ENCODE measurements at places on chromosomes 5 and 9.

GRCh38 chr5:2200261-2200950 lies 317.7 kb upstream of the IRX4 start:
- DNase-seq, result no peak

GRCh38 chr9:33108472-33108871 lies 32.0 kb upstream of the SMU1 start:
- DNase-seq, result no peak

- DNase-seq, result no peak
Observed at GRCh38 chr5:36422952-36423351, 121.2 kb upstream of the RANBP3L start.

DNA sequence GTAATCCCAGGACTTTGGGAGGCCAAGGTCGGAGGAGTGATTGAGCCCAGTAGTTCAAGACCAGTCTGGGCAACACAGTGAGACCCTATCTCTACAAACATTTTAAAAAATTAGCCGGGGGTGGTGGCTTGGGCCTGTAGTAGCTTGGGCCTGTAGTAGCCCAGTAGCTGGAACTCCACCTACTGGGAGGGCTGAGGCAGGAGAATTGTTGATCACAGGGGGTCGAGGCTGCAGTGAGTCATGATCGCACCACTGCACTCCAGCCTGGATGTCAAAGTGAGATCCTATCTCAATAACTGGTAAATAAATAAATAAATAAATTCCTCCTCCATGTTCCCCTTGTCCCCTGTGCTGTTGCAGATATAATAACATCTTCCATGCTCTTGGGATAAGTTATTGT lies 14.3 kb downstream of the VCAN start:
- no peak for DNase-seq

- DNase-seq, result no peak
Observed at GRCh38 chr5:136212252-136212721, 19.3 kb upstream of the SMIM32 start.

- peak; percentile 21 for DNase-seq
Observed at GRCh38 chr5:179679014-179679674, 1.7 kb downstream of the CBY3 start.

DNA sequence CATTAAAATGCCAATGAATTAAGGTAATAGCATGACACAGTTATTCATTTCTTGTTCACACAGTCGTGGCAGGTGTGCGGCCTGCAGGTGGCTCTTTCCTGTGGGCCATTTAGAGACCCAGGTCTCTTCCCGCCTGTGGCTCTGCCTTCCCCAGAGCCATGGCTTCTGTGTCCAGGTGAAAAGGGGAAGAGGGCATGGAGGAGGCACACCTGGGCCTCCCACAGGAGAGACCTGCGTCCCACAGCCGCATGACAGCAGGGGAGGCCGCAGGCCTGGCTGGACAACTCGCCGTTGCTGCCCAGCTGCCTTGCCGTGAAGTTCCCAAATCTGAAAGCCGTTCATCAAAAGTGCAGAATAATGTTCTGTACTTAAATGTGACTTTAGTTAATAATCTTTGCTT lies 14.4 kb upstream of the PLEKHG4B start:
- no peak for DNase-seq

DNA sequence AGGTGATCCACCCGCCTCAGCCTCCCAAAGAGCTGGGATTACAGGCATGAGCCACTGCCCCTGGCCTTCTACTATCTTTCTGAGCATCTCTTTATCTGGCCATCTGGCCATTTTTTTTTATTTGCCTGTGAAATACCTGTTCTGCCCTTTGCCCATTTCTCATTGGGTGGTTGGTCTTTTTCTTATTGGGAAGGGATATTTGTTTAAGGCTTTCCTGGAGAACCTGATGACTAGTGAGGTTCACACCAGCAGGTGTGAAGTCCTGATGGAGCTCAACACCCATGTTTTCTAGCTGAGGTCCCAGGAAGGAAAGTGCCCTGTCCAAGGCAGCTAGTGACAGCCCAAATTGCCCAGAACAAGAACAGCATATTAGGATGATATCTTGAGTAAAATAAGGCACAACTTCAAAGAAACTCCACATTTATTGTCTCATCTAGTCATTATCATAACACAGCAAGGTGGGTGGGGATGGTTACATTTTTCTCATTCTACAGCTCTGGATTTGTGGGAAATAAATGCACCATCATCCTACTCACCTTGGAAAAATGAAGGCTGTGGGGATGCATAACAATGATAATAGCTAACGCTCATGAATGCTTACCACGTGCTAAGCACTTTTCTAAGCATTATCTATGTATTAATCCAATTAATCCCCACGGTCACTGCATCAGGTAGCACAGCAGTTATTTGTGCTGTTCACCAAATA lies 20.3 kb downstream of the SLC36A3 start:
- no peak for DNase-seq

- no peak for DNase-seq
Observed at GRCh38 chr5:57334475-57334874, 148.1 kb downstream of the ACTBL2 start.
